Mucosa of gallbladder (tissue), 1 donor: ENCODE measurements at places on chromosomes 6 and 20. TPM values are rescaled to one million over a fixed set of nuclear protein-coding genes. Genes with fewer than 3 reads are reported as not detected.

GRCh38 chr6:110878751-110879522 is 4.4 kb downstream of the AMD1 start:
- peak; percentile 34 for DNase-seq

DNA sequence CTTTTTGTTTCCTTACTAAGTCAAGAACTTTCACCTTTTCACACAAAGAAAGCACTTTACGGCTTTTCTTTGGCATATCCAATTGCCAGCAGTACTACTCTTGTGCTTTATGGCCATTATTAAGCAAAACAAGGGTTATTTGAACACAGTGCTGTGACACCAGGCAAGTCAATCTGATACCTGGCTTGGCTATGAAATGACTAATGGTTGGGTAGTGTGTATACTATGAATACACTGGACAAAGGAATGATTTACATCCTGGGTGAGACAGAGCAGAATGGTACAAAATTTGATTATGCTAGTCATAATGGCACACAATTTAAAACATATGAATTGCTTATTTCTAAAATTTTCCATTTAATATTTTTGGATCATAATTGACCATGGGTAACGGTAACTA is 22.1 kb upstream of the ADGRF1 start:
- DNase-seq: no peak

GRCh38 chr20:45304464-45304999 is 2.1 kb upstream of the RBPJL start:
- no peak for DNase-seq

- DNase-seq: no peak
These were observed 78.7 kb upstream of the PRSS16 start for GRCh38 chr6:27168586-27169443.

- DNase-seq: no peak
These were observed 18.6 kb downstream of the MYH7B start for GRCh38 chr20:34974246-34974645.

- DNase-seq: no peak
These were observed 75.9 kb upstream of the GATA5 start for GRCh38 chr20:62551407-62552323.

- DNase-seq: no peak
These were observed 2.8 kb downstream of the PDE10A start for GRCh38 chr6:165659945-165660856.

The OR2H2 gene
- not detected for total RNA-seq

The BPIFB4 gene
- total RNA-seq: not detected

The MYB gene
- total RNA-seq: 2.0 TPM

The C6orf141 gene
- total RNA-seq: 70.0 TPM

The NKAPL gene
- 1.9 TPM for total RNA-seq
